ENCODE measurements at places on chromosomes 16 and 17.

- DNase-seq, result no peak
Observed at GRCh38 chr17:247767-248166, 66.3 kb upstream of the DOC2B start.

- DNase-seq, result no peak
Observed at GRCh38 chr16:56481468-56482122, 30.2 kb downstream of the OGFOD1 start.

- no peak for DNase-seq
Observed at GRCh38 chr16:50613281-50613963, 65.2 kb downstream of the NKD1 start.

- no peak for DNase-seq
Observed at GRCh38 chr16:31198207-31198882, 4.2 kb downstream of the PYCARD start.

DNA sequence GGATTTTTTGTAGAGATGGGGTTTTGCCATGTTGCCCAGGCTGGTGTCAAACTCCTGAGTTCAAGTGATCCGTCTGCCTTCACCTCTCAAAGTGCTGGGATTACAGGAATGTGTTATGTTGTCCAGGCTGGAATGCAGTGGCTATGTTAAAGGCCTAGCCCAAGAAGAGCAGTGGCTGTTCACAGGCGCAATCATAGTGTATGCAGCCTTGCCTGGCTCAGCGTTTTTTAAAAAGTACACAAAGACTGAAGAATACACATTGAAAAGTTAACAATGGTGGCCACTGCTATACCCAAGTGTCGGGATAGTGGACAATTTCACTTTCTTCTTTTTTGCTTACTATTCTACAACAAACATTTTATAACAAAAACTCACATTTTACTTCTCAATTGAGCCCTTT is 7.0 kb downstream of the DERL2 start:
- DNase-seq, result no peak

DNA sequence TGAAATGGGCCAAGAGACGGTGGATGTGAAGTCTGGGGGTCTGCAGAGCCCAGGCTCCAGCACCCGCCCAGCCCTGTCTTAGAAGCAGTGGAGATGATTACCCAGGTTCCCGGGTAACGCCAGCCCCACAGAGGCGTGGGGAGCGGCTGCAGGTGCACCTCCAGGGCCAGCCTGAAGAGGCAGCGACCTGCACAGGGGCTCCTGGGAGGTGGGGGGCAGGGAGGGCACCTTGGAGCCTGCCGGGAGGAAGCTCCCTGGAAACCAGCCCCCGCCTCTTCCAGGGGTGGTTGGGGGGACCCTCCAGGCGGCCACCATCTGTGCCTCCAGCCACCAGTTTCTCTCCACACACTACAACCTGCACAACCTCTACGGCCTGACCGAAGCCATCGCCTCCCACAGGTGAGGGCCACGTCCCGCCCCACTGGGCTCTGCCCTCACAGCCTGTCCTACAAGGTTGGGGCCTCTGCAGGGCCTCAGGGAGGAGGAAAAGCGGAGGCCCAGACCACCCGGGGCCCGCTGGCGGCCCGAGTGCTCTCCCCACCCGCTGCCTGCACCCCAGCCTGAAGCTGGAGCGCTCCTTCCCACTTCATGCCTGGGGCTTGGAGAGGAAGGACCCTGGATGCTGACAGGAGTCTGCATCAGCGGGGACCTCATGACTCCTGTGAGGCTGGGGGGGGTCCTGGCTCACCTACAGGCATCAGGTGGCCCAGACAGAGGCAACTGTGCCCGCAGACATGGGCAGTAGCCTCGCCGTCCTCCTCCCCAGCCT is 10.5 kb downstream of the GAA start:
- DNase-seq, result no peak

GRCh38 chr17:11495613-11496012 is 102.7 kb upstream of the DNAH9 start:
- DNase-seq, result no peak

GRCh38 chr16:76796416-76796815 is 394.6 kb upstream of the MON1B start:
- no peak for DNase-seq

DNA sequence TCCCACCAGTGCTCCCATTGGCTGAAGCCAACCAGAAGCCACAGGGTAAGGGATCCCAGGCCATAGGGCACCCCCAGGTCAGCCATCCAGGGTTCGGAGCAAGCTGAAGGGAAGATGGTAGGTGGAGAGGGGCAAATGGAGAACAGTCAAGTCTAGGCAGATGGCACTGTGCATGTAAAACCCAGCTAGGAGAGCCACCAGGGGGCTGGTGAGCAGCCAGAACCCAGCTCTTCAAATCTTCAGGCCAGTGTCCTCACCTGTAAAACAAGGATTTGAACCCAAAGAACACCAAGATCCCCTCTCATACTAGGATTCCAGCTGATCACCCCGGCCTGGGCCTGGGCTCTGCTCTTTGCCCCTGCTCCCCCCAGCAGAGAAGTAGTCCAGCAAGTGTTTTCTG is 43.5 kb downstream of the GINS3 start:
- DNase-seq, result no peak

- no peak for DNase-seq
Observed at GRCh38 chr17:35432176-35433074, at the start of gene SLFN12. TSS of gene SLFN12 (minus strand) at chr17:35432500. CDS start at chr17:35423028, 9,472 bp downstream.

- DNase-seq, result no peak
Observed at GRCh38 chr17:1865252-1866037, 35.6 kb downstream of the RPA1 start.

DNA sequence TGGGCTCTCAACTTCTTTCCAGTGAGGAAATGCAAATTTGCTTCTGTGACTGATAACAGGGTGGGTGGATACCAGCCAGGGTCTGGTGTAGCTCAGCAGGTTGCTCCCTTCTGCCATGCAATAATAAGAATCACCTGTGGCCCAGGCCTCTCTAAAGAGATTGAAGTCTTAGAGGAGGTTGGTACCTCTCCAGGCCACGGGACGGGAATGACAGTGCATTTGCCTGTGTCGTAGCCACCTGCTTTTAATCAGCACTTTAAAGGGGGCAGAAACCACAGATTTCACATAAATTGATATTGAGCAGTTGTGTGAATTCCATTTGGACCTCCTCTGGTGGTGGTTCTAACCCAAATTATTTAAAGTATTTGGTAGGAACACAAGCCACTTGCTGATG is 246.9 kb downstream of the PRKCA start:
- DNase-seq, result no peak

DNA sequence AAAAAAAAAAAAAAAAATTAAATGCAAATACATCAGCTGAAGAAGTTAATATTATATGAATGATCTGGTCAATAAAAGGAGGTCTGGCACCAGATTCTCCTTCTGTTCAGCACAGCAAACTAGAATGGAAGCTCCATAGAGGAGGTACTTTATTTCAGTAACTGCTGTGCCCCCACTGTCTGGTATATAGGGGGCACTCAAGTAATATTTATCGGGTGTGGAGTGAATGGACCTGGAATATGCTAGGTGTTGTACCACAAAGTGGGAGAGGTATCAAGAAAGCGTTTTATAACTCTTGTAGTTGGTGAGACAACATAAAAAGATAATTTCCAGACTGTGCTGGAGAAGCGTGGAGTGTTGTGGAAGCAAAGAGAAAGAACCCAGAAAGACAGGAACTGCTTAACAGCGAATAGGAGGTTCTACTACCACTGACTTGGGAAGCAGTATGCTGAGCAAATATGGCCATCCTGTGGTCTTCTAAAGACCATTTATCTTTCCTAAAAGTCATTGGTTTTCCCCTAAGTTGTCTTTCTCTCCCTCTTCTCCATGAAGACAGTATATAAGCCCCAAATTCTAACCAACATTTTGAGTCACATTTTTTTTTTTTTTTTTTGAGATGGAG is 12.2 kb upstream of the PRKCA start:
- DNase-seq, result no peak

- no peak for DNase-seq
Observed at GRCh38 chr16:11071829-11072228, 127.5 kb downstream of the CLEC16A start.

GRCh38 chr17:56770427-56770826 is 63.3 kb downstream of the C17orf67 start:
- no peak for DNase-seq

DNA sequence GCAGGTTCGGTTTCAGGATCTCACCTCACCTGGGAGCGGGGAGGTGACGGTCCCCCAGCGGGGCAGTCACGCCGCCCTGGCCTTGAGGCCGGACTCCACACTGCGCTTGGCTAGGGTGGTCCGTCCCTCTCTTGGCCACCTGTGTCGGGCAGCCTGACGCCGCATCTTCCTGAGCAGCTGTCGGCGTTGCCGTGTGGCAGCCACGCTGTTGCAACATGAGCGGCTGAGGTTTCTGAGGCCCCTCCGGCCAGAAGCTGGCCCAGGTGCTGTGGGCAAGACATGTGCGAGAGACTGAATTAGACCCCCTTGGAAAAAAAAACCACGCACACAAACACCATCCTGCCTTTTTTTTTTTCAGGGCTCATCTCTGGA is 49.2 kb downstream of the IRF8 start:
- no peak for DNase-seq

GRCh38 chr16:67449336-67449735 is 18.4 kb downstream of the HSD11B2 start:
- no peak for DNase-seq

- no peak for DNase-seq
Observed at GRCh38 chr16:22786691-22787090, 27.3 kb upstream of the HS3ST2 start.

DNA sequence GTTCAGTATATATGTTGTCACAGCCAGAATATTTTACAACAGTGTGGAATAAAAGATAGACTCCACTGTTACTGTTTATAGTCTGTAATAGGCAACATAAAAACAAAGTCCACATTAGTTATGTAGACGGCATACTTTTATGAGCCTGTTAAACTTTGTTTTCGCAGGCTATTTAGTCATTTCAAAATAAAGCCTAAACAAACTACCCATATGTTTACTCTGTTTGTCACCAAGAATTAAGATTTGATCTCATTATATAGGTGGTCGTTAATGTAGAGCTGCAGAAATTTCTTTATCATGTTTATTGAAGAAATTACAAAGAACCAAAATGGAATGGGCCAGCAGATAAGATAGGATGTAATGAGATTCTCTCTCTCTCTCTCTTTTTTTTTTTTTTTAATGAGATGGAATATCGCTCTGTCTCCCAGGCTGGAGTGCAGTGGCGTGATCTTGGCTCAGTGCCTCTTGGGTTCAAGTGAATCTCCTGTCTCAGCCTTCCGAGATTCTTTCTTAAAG is 943.8 kb upstream of the SOX9 start:
- no peak for DNase-seq

DNA sequence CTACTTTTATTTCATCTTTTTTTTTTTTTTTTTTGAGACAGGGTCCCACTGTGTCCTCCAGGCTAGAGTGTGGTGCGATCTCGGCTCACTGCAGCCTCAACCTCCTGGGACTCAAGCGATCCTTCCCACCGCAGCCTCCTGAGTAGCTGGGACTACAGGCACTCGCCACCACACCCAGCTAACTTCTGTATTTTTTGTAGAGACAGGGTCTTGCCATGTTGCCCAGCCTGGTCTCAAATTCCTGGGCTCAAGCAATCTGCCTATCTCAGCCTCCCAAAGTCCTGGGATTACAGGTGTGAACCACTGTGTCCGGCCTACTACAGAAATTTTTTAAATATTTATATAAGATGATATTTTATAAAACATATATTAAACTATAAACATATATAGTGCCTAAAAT is 4.8 kb downstream of the MYO18A start:
- no peak for DNase-seq

- no peak for DNase-seq
Observed at GRCh38 chr17:29840884-29841283, 89.1 kb downstream of the SSH2 start.

- DNase-seq, result no peak
Observed at GRCh38 chr16:228151-228851, 948 bp downstream of the LUC7L start.

- no peak for DNase-seq
Observed at GRCh38 chr17:63538693-63539595, 11.3 kb upstream of the DCAF7 start.

- DNase-seq, result no peak
Observed at GRCh38 chr16:57289391-57290257, 5.2 kb upstream of the PLLP start.

GRCh38 chr17:77485089-77485833 is 344.5 kb downstream of the SEC14L1 start:
- no peak for DNase-seq

GRCh38 chr17:48122665-48123045 is 15.1 kb downstream of the SNX11 start:
- DNase-seq, result no peak

- DNase-seq, result no peak
Observed at GRCh38 chr17:3903881-3904290, 11.0 kb upstream of the CAMKK1 start.

DNA sequence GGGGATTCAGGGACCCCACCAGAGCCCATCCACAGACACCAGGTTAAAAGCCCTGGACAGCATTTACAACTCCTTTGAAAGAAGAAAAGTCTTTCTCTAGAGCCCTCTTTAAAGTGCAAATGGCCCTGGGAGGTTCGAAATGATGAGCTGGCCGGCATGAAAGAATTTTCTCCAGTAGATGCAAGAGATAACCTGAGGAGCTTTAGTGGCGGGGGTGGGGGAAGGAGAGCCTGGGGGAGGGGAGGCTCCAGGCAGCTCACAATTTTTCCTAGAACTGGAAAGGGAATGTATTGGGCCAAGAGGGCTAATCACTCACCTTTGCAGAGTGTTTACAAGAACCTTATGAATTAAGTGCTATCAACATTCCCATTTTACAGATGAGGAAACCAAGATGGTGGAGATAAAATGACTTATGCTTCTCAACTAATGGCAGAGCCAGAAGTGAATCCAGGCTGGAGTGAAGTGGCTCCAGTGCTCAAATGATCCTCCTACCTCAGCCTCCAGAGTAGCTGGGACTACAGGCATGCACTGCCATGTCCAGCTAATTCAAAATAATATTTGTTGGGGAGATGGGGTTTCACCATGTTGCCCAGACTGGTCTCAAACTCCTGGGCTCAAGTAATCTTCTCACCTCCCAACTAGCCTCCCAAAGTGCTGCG is 4.2 kb upstream of the CDH1 start:
- no peak for DNase-seq

DNA sequence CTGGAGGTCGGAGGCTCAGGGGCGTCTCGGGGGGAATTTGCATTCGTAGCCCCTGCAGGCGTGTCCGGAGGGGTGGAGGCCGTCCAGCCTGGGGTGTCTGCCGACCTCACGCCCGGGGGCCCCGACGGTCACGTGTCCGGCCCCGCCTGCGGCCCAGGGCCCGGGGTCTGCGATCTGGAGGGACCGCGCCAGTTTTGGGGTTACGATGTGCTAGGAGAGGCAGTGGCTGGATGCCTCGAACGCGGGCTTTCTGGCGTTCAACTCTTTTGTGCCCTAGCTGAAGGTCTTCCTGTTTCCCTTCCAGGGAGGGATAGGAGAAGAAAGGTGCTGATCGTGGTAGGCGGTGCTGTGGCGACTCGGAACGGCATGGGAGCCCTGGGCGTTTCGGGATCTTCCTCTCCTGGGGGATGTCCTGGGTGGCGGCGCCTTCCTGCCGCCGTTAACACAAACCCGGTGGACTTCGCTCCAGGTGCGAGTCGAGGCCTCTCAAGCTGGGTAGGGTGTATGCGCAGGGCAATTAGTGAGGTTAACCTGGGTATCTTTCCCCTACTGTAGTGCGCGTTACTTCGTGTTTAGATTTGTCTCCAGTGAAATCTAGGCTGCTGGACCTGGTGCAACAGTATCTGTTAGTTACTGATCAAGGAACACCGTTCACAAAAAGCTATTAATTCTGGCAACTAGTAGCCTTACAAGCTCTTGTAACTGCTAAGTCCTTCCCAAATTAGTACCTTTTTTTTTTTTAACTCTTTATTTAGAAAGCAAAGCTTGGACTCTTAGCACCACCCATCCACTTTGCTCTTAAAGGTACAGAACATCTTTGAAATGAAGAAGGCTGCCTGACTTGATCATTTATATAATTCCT is 1.3 kb downstream of the AKAP1 start:
- no peak for DNase-seq
